CD4-positive, alpha-beta T cell treated with Interferon gamma for 1 hour (primary cell): ENCODE measurements at places on chromosomes 4 and X.

- DNase-seq, result no peak
Observed at GRCh38 chr4:10114147-10114546, 2.5 kb downstream of the WDR1 start.

- DNase-seq, result peak; percentile 34
Observed at GRCh38 chr4:85370400-85371032, 104.4 kb upstream of the ARHGAP24 start.

DNA sequence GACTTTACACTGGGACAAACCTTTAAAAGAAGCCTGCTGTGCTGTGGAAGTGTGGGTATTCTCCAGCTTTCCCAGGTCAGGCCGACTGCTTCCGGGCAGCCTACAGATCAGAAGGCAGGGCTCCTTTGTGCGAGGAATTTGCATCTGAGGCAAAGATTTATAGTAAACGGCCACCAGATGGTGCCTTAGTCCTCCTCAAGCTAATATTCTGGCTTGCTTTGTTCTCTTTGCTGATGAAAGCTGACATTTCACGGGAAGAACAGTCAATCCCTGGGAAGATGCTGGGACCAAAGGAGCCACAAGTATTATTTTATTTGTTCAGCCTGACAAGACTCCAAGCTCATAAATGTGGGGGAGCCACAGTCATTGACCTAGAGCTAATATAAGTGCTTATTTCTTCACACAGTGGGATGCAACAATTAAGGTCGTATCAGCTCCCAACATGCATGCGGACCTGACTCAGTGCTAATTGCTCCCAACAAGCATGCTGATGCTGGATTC is 120.7 kb upstream of the TRIM2 start:
- peak; percentile 42 for DNase-seq

DNA sequence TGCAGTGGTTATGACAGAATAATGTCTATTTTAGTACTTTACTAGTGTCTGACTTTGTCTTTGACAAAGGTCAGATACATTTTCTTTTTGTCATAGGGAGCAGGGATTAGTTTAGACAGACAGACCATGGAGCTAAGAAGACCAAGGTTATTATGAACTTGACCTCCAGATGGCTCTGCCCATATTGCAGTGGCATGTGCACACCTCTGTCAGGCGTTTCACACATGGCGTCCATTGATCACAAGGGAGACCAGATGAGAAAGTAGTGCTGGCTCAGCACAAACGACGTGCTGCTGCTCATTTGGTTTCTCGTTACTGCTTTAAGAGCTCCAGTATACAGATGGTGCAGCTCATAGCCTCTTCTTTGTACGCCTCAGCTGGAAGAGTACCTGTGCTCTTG is 56.3 kb upstream of the HPSE start:
- no peak for DNase-seq

- no peak for DNase-seq
Observed at GRCh38 chrX:14915596-14915995, 42.4 kb downstream of the MOSPD2 start.

DNA sequence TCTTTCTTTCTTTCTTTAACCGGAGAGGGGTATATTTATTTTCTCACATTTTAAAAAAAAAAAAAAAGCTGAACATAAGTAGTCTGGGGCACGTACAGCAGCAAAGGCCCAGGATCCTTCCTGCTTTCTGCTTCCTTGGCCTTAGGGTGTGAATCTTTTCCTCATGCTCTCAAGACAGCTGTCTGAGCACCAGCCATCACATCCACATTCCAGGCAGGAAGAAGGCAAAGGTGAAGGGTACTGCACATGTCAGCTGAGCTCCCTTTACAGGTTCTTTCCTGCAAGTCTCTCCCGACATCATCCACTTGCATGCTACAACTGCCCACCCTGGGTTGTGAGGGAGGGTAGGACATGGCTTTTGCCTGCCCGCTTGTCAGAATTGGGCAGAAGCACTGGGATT is 63.7 kb upstream of the GDPD2 start:
- DNase-seq, result no peak

DNA sequence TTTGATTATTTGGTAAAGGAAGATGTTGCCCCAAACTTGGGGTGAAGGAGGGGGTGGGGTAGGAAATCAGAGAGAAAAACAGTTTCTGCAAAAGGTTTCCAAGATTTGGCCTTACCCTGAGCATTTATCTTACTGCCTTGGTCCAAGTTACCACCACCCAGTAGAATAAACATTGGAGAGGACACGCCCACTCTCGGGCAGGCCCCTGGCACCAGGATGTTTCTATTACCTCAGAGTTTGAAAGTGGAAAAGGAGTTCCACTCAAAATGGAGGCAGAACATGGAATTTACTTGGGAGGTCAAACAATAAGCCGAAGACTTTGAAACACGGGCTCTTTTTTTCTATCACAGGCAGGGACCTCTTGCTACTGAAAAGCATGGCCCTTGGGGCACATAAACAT is 113.7 kb downstream of the CHRNA9 start:
- no peak for DNase-seq

DNA sequence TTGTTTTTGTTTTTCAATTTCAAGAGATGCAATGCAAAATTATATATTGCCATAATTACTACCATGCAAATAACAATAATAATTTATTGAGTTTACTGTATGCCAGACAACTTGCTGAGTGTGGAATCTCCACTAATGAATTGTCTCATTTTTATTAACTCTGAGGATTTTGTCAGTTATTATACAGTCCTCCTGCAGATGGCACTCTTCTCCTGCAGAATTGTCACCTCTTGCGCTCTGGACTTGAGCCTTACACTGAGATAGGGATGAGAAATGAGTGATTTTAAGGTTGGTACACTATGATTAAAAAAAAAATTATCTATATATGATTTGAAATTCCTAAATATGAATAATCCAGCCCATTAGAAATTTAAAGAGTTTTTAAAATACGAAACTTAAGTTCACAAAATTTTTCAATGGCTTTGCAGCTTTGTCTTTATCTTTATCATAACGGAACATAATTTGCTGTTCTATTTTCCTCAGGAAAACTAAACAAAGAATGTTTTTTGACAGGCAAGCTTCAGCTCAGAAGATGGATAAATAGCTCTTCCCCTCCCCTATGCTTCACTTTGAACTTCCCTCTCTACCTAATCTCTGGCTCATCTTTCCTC is 12.7 kb upstream of the PAQR3 start:
- peak; percentile 4 for DNase-seq

DNA sequence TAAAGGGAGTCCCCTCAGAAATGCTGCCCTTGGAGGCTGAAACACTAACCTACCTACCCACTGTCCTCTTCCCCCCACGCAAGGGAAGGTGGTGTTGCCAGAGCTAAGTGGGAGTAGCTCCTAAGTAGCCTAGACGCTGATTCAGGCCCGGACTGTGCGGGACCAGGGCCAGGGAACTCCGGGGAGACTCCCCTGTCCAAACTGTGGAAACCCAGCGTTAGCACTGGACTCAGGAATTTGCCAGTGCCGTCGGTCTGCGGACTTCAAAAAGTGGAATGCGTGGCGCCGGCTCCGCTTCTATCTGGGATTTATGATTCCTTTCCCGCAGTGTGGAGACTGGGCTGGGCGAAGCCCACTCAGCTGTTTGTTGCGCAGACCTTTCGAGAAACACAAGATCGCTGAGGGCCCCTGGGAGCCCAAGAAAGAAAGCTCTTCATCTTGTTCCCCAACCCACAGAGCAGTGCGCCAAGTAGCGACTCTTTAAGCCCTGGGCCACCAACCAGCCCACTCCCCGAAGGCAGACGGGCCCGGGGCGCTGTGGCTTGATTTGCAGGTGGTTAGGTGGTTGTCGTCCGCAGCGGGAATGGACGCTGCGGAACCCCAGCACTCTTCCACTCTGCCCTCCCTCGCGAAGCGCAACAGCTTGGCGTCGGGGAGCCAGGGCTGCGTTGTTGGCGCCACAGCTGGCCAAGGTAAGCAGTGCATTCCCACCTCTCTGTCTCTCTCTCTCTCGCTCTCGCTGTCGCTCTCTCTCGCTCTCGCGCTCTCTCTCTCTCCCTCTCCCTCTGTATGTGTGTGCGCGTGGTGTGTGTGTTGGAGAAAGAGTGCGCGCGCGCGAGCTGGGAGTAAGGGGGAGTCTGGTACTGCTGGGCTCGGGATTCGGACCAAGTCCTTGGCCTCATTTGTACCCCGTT is 2.0 kb downstream of the TMEM255A start:
- peak; percentile 83 for DNase-seq

DNA sequence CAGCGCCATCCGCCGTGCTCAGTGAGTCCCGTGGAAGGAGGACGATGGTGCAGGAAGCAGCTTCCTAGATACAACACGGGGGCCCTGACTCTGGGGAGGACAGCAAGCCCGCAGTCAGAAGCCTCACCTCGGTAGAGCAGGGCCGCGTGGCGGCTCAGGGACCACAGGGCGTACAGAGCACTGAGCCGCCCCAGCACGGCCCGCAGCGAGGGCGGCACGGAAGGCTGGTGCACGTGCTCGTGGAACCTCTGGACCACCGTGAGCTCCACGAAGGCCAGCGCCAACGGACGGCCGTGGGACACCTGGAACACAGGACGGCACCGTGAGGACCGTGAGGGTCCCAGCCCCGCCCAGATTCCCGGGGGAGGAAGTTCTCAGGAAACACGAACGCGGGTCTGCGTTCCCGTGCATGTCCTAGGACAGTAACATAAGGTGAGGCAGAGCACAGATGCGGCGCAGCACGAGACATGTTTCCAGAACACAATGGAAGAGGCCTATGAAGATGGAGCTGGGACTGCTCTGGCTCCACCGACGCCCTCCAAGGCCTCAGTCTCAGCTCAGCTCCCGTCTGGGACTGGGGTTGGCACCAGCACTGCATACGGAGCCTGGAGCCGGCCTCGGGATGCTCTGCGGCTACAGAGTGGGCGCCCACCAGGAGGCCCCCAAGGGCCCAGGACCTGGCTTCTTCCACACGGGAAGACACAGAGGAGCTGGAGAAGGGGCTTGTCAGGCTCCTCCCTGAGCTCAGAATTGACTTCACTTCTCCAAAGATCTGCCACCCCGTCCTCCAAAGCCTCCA is 65.5 kb downstream of the ACOX3 start:
- DNase-seq, result no peak

- DNase-seq, result no peak
Observed at GRCh38 chr4:998096-998691, 5.0 kb upstream of the SLC26A1 start.

DNA sequence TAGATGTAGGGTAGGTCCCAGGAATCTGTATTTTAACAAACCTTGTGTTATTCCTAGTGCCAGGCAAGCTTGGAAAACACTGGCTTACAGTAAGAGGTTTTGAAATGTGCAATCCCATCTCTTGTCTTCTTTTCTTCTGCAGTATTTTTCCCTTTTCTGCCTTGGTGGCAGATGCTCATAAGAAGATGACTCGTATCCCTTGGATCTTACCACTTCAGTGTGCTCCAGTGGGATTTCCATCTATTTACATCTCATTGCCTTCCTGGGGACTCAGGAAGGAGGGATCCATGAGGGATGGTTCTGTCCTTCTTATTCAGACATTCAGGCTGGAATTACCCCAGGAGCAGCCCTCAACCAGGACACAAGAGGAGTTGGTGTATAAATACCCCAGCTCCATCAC is 136.6 kb downstream of the NHS start:
- DNase-seq, result no peak

GRCh38 chrX:36974911-36975310 is 33.3 kb upstream of the FAM47C start:
- DNase-seq, result no peak

DNA sequence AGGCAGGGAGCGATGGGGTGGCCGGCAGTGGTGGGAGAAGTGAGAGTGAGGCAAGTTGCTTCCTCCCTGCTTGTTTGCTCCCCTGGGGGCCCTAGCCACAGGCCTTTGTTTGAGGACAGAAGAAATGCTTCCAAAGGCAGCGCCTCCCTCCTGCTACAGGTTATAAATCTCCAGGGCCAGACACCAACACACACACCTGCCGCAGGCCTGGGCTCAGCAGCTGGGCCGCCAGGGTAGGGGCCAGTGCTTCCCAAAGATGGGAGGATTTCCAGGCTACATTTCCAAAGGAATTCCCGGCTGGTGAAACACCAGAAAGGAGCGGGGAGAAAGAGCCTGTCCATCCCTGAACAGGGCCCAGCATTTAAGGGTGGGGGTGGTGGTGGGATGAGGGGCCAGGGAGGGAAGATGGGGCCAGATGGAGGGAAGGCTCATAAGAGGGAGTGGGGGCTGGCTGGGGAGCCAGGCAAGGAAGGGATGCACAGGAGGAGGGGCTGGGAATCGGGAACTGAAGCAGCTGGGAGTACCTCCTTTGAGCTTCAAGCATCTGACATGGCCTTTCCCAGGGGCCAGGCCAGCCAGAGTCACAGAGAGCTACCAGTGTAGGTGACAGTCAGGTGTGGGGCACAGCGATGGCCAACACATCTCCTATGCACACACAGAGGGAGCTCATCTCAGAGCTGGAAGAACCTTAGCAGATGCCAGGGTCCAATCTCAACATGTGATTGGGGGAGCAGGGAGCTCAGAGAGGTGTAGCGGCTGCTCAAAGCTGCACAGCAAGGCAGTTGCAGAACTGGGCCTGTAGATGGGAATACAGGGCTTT is 143.9 kb downstream of the PJA1 start:
- no peak for DNase-seq

GRCh38 chr4:10639100-10639499 is 45.5 kb downstream of the CLNK start:
- no peak for DNase-seq

DNA sequence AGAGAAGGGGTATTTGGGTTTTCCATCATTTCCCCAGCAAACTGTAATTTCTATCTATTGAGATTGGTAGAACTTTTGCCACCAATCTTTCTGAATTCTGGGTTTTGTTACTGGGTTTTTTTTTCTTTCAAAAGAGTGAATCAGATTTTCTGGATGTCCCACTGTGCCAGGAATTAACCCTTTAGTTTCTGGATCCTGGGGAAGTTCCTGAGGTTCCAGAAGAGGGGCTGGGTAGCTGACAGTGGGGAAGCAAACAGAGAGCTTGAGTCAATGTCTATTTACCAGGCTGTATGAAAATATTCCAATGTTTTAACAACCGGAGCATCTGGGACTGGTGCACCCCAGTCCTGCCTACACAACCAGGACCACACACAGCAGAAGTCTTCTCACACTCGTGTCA is 25.8 kb upstream of the SOD3 start:
- no peak for DNase-seq

DNA sequence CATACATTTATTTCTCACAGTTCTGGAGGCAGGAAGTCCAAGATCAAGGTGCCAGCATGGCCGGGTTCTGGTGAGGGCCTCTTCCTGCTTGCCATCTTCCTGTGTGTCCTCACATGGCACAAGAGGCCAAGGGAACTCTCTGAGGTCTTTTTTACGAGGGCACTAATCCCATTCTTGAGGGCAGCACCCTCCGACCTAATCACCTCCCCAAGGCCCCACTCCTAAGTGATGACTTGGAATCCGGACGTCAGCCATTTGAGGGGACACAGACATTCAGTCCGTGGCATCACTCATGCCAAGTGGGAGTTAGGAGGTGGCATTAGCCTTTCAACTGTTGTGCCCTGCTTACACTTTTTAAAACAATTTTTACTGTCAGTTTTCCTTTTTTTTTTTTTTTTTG is 27.3 kb downstream of the MAN2B2 start:
- DNase-seq, result no peak

GRCh38 chr4:907103-907400 is 25.1 kb downstream of the GAK start:
- no peak for DNase-seq

DNA sequence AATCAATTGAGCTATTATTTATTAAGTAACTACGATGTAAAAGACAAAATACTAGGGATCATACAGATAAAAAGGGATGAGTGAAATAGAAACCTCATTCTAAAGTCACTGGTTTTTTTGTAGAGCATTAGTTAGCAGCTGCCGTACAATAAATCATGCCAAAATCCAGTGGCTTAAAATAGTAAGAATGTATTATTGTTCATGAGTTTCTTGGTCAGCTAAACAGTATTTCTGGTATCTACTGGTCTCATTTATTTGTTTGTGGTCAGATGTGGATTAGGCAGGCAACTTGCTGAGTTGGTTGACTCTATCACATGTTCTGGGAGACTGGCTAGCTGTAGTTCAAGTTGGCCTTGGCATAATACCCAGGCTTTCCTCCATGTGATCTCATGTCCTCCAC is 667.3 kb downstream of the GALNTL6 start:
- no peak for DNase-seq
